ENCODE measurements at places on chromosomes 4 and X.

DNA sequence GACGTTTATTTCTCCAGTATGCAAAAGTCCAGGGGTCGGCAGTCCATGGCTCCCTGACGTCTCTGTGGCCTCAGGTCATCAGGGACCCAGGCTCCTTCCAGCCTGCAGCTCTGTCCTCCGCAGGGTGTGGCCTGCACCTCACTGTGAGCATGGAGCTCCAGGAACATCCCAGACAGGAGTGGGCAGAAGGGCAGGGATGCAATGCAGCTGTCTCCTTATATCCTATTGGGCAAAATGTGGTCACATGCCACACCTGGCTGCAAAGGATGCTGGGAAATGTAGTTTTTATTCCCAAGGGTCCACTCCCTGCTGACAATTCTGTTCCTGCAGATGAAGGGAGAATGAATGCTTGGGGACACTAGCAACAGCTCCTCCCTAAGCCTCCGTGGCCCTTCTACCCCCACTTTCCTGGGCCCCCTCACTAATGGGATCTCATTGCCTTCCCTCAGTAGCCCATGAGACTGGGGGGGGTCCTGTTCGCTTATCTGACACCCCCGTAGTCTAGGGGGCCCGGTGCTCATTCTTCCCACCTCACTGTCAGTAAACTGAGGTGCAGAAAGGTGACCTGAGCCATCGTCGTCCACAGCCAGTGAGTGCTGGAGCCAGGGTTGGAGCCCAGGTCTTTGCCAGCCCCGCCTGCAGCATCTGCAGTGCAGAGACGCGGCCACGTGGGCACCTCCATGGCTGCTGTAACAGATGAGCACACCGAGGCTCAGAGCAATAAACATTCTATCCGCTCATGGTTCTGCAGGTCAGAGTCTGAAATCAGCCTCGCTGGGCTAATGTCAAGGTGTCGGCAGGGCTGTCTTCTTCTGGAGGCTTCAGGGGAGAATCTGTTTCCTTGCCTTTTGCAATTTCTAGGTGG is 5.9 kb upstream of the GRPEL1 start:
- DNase-seq, result peak; percentile 85

GRCh38 chr4:47659342-47659741 is 174.3 kb downstream of the ATP10D start:
- DNase-seq, result no peak

GRCh38 chr4:40454816-40455215 is 119.7 kb downstream of the CHRNA9 start:
- no peak for DNase-seq

- no peak for DNase-seq
These were observed 103.5 kb downstream of the TNIP2 start for GRCh38 chr4:2652415-2653160.

DNA sequence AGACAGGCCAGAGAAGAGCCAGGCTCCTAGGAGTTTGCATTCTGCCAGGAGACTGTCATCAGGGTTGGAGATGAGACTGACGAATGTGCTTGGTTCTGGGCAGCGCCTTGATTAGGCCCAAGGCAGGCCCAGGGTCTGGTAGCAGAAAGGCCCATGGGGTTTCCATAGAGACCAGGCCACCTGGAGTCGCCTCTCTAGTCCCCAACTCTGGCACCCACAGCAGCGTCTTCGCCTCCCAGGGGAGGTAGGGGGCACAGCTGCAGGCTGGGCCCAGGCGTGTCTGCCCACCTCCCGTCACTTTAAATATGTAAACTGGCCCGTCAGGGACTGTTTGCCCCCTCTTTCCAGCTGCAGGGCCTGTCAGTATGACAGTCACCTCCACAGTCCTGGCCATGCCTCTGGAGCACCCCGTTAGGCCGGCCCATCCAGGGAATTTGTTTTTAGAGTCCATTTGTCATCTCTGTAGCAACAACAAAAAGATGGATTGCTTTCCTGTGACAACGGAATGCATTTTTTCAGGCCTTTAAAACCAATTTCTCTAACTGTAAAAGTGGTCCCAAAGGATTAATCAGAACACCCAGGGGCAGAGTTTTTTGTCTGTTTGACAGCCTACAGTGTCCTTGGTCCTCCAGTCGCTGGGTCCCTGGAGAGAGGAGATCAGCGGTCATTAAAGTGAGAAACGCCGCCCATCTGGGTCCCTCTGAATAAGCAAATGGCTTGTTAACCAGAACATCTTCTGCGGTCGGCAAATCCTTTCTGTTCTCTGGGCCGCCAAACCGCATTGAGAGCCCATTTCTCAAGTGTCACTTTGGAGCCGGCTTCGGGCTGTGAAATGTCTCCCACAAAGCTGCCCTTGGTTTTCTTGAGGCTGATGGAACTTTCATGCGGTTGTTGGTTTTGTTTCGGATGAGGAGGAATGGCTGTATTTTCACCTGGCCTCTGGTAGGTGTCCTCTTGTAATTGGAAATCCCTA is 153.0 kb upstream of the PSAPL1 start:
- no peak for DNase-seq

- DNase-seq, result no peak
These were observed 5.4 kb upstream of the NUDT9 start for GRCh38 chr4:87416965-87417364.

DNA sequence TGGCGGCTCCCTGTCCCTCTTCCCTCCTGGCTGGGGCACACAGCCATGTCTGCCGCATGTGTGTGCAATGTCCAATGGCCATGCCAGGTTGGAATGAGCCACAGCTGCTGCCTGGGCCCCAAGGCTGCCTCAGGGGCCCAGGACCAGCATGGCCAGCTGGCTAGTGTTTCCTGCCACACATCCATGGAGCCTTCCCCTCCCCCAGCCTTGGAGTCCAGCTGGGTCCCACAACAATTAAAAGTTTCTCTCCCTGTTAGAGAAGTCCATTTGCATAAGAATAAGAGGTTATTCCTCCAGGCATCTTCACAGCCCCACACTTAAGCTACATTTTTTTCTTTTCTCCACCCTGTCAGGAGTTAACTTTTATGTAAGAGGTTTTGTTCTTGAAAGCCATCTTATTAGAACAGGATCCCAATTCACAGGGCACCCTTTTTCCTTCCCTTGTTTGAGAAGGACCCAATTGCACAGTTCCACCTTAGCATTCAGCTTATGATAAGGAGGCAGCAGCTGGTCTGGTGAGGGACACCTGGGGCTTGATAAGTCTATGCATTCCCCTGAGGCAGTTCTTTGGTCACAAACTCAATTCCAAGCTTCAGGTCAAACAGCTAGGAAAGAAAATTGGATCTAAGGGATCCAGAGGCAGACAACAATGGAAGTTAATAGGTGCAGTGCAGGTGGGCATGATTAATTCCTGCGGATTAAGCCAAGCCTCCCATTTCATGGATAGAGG is 963.3 kb upstream of the GRIA3 start:
- no peak for DNase-seq

DNA sequence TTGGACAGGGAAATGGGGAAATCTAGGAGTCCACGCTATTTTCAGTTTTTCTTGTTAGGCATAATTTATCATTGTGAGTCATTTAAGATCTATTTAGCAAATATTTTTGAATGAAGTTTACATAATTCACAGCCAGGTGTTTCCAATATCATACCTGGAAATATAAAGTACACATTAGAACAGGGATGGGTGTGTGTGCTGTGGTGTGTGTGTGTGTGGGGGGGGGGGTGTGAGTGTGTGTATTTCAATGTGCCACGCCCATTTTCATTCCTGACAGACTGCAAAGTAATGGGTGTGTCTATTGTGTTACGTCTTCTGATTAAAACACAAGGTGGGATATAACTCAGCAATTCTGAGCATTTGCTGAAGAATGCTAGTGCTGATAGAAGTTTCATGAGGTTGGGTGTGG is 33.2 kb downstream of the ARHGAP10 start:
- no peak for DNase-seq

DNA sequence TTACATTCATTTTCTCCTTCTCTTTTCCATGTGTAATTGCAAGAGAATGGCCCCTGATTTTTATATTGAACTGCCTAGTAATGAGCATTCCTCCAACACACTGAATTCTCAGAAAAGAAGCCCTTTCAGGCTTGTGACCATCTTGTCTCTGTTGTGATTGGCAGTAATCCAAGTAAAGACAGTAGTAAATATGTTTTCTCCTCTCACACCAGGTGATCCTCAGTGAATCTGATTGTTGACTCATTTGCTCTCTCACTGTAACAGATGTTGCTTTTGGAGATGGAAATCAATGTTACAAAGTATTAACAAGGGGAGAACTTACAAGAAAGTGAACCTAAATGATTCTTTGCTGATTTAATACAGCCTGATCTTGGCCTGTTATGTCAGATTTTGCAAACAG is 271.0 kb downstream of the AFF2 start:
- no peak for DNase-seq

GRCh38 chr4:155419266-155419665 is 42.5 kb upstream of the MAP9 start:
- DNase-seq, result no peak

DNA sequence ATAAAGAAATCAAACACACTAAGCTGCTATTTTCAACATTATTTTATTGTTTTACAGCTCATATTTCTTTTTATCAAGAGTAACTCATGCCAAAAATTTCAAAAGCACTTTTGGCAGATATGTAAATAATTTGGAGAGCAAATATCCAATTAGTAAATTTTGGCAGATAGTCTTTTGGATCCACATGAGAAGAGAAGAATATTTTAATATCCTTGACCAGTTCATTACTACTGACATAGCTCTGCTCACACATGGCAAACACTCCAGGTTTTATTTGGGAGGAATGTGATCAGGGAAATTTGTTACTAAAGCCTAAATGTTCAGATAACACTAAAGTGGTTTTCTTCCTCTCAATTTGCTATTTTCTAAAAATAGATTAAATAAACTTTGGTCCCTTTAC is 1054.3 kb downstream of the FAT4 start:
- DNase-seq, result no peak

DNA sequence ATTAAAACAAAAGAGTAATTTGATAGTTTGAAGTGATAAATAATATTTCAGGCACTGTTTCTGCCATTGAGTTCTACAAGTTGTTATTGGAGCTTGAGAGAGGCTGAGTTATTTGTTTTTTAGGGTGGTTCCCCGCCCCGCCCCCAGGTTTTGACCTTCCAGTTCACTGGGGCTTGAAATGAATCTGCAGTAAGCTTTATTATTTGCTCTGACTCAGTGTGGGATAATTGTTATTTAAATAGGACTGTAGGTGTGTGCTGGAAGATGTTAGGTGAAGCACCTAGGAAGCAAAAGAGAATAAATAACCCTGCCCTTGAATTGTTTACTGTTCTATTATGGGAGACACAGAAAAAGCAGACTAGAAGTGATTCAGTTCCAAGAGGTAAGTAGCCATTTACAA is 81.2 kb upstream of the KCNIP4 start:
- no peak for DNase-seq

DNA sequence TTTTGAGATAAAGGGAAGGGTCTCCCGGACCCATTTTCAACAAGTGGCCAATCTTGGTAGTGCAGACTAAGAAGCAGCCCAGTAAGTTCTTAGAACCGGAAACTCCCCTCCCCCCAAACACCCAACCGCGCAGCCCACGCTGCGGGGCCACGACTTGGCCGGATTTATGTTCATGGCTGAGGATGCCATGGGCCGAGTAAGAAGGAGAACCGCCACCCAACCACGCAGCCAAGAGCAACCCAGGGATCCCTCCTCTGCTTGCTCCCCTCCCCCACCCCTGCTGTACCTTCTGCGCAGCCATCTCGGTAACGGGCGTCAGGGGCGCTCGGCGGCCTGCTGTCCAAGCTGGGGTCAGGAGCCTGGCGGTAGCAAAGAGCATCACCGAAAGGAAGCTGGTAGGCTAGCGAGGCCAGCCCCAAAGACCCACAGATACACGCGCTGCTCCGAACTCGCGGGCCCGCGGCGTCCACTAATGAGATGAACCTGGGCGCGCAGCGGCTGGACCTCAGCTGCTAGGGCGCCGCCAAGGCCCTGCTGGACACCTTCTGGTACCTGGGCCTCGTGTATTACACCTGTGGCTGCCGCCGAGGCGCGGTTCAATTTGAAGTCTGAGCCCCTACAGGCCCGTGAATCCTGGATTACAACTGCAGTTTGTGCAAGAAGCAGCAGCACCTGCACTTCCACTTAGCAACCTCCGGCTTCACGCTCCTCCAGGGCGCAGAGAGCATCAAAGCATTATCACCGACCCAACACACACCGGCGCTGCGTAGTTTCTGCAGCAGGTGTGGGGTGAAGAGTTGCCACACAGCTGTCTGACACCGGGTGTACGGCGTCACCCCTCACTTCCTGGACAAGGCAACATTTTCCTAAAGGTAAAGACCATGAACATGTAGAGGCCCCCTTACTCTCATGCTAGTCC is 63.4 kb downstream of the NUDT10 start:
- no peak for DNase-seq

DNA sequence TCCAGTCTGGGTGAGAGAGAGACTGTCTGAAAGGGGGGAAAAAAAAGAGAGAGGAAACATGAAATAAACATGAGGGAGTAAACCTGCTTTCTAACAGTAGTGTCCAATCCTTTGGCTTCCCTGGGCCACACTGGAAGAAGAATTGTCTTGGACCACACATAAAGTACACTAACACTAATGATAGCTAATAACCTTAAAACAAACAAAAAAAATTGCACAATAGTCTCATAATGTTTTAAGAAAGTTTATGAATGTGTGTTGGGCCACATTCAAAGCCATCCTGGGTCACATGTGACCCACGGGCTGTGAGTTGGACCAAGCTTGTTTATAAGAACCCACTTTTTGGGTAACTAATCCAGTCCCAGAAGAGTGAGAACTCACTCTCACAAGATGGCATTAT is 30.3 kb downstream of the PDS5A start:
- no peak for DNase-seq

- no peak for DNase-seq
These were observed 112.2 kb upstream of the MAP3K15 start for GRCh38 chrX:19627533-19627932.

GRCh38 chr4:29553846-29554245 is 1166.3 kb upstream of the PCDH7 start:
- DNase-seq, result no peak

- no peak for DNase-seq
These were observed 33.2 kb downstream of the EFHC2 start for GRCh38 chrX:44310227-44310626.

GRCh38 chrX:100874325-100874724 is at the start of gene NOX1:
TSS of gene NOX1 (minus strand) at chrX:100874359. CDS start at chrX:100874139, 220 bp downstream.
- DNase-seq, result peak; percentile 30
